HAP-1 (cell line): ENCODE measurements at places on chromosomes 6 and 20.
A peak's percentile ranks its signal among the peaks of the same experiment; 100 is the strongest.

DNA sequence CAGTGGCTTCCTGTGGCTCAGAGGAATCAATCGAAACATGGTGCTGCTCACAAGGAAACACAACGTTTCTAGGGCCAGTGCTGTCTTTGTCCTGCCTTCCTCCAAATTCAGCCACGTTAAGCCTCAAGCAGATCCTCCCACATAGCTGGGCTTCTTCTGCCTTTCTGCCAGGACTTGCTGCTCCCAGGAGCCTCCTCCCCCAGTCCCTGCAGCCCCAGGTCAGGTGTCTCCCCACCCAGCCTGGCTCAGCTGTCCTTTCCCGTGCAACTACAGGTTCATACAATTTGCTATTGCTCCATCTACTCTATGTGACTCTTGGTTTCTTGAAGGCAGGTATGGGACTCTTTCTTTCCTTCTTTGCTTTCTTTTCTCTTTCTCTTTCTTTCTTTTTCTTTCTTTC lies 215.3 kb upstream of the RNF24 start:
- no peak for DNase-seq

- no peak for DNase-seq
Observed at GRCh38 chr20:23049201-23050075, at the start of gene THBD. THBD (minus strand) TSS chr20:23049672; CDS start chr20:23049504, 168 bp downstream.

DNA sequence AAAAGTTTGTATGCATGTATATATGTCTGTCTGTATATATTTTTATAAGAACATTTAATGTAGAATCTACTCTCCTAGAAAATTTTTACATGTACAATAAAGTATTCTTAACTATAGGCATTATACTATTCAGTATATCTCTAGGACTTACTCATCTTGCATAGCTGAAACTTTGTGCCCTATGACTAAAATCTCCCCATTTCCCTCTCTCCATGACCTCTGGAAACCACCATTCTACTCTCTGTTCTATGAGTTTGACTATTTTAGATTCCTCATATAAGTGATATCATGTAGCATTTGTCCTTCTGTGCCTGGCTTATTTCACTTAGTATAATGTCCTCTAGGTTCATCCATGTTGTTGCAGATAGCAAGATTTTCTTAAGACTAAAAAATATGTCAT lies 205.1 kb upstream of the SMLR1 start:
- no peak for DNase-seq

GRCh38 chr20:62728781-62729300 lies 20.2 kb downstream of the NTSR1 start:
- DNase-seq: no peak

GRCh38 chr20:52438326-52438963 lies 246.9 kb upstream of the ZFP64 start:
- DNase-seq: peak; percentile 10

GRCh38 chr6:89045576-89045975 lies 35.0 kb upstream of the PNRC1 start:
- DNase-seq: no peak

- DNase-seq: no peak
Observed at GRCh38 chr6:157505912-157506491, 125.0 kb downstream of the ZDHHC14 start.

DNA sequence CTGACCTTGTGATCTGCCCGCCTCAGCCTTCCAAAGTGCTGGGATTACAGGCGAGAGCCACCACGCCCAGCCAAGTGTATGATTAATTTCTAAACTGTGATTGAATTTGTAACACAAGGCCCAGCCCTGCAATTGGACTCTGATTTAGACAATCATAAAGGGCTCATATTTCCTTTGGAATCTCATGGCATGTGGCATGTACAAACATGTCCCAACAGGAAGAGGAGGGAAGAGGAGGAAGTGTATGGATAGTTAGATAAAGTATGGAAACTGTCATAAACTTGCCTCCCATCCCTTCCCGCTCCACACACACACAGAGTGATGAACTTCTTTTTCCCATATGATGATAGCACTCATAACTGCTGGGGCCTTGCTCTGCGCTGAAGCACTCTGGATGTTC lies 27.2 kb upstream of the QKI start:
- DNase-seq: no peak

- no peak for DNase-seq
Observed at GRCh38 chr6:134351615-134352474, 33.9 kb upstream of the SGK1 start.

GRCh38 chr6:43635387-43636307 lies at the start of gene MAD2L1BP:
MAD2L1BP (plus strand) TSS chr6:43635840; CDS start chr6:43635876, 36 bp downstream.
- DNase-seq: peak; percentile 82

DNA sequence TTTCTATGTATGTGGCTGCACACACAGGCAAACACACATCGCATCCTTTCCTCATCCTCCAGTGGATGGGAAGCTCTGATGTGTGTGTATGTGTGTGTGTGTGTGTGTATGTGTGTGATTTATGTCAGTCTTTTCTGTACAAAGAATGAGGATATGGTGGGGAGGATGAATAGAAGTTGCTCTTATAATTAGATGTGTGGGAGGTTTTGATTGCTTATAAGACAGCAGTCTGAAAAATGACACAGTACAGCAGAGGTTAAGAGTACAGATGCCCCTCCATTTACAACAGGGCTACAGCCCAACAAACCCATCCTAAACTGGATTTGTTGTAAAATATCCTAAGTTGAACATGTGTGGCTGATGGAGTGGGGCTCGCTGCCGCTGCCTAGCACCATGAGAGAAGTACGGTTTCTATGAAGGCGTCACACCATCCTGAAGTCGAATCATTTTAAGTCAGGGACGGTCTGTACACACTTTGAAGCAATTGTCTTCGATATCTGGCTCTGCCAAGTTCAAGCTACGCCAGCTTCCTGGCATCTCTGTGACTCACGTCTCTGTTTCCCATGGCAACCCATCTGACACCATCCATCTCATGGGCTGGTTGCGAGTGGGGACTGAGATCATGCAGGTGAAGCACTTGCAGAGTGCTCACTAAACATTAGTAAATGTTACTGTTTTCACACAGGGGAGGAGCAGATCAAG lies 252.6 kb downstream of the MYLK4 start:
- DNase-seq: no peak

DNA sequence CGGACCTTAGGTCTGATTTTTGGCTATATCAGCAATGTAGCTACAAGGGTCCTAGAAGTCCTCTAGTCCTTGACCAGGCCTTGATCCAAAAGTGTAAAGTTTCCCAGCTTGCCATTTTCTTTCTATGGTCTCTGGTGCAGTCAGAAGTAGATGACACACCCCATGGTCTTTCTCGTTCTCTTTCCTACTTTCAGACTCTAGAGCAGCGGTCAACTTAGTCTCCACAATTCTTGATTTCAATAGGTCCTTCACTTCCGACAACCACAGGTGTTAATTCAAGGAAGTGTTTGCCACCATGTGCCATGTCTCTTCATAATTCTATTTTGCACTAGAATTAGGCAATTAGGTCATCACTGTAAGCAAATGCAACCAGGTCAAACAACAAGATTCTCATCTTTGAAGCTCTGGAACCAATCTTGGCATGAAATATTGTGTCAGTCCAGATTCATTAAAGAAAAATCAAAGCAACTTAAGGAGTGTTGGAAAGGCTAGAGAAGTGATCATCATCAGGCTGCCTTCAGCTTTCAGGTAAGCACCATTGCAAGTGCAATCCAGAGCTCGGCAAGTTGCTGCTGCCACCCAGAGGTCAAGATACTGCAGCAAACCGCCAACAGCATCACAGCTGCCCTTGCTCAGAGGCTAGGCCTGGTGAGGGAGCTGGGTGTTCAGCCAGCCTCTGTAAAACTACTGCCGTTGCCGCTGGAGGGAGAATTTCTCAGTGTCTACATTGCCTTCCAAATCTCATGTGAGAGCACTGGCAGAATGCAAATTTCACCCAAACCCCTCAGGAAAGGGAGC lies 5.6 kb upstream of the SYNE1 start:
- peak; percentile 59 for DNase-seq

DNA sequence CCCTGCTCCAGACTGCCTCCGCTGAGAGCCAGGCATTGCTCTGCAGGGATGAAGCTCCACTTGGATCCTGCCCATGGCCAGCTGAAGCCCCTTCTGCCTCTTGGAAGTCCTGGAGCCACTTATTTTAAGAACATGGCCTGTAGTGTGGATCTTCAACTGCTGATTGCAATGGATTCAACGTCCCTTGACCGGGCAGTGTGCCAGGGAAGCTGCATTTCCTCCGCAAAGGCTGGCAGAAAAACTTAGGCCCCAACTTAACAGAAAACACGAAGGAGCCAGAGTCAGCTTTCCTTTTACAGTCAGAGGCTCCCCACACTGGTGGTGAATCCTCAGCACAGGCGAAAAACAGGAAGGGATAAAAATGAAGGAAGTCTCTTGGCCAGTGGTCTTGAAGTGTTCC lies 26.3 kb upstream of the FOXQ1 start:
- DNase-seq: no peak

DNA sequence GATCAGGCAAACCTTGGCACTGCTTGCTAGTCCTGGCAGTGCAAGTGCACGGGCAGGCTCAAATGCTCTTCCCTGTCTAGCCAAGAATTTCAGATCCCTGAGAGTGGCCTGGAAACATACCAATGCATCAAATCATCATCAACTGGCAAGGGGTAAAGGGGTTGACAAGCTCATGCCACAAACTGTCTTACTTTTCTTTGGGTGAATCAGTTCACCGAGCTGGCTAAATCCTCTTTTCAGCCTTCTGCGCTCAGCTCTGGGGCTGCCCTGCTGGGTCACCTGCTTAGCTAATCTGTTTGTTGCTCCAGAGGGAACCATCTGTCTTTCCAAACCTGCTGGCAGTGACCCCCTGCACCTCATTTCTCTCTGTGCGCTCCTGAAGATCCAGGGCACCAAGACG lies 59.5 kb downstream of the LYRM4 start:
- DNase-seq: no peak

DNA sequence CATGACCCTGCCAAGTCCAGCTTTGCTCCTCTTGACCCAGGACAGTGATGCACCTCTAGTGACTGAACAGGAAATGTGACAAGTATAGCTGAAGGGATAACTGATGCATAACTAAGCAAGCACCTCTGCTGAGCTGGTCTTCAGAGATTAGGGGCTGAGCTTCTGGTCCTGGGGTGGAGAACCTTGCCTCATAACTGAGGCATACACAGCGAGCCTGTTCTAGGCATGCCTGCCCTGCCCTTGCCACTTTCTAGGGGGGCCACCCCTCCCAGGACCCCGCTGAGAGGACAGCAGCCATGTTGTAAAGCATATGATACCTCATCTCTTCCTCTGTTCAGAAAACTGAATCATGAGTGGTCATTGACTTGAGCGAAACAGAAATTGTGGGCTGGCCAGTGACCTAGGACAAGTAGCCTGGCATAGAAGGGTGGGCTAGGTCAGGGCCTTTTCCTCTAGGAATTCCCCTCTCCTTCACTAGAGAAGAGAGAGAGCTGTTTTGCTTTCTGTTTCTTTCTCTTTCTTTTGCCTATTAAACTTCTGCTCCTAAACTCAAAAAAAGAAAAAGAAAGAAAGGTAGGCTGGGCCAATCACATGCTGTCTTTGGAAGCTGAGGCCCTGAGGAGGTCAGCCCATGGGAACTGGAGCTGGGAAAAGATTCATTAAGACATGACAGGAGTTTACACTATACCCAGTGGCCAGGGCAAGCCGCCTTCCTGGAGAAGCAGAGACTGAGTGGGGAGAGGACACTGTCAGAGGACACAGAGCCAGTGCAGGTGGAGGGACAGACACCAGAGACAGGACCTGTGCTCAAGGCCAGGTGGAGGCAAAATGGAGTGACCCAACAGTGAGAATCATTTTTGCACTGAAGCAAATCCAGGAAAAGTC lies 23.1 kb downstream of the ALDH5A1 start:
- no peak for DNase-seq

DNA sequence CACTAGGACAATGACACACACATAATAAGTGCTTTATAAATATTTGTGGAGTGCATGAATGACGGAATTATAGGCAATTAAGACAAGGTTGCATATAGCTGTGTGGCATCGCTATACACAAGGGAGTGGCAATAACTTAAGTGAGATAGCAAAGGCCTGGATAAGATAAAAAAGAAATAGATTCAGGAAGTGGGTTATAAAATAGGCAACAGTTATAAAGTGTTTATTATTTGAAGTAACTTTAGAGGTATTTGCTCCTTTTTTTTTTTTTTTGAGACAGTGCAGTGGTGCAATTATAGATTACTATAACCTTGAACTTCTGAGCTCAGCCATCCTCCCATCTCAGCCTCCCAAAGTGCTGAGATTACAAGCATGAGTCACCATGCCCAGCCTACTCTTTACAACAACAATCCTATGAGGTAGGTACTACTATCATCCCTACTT lies 75.9 kb upstream of the LOC128125822 start:
- DNase-seq: no peak

- no peak for DNase-seq
Observed at GRCh38 chr6:108875161-108875555, 26.9 kb downstream of the ARMC2 start.

- DNase-seq: no peak
Observed at GRCh38 chr6:71127374-71127773, 161.2 kb upstream of the OGFRL1 start.

DNA sequence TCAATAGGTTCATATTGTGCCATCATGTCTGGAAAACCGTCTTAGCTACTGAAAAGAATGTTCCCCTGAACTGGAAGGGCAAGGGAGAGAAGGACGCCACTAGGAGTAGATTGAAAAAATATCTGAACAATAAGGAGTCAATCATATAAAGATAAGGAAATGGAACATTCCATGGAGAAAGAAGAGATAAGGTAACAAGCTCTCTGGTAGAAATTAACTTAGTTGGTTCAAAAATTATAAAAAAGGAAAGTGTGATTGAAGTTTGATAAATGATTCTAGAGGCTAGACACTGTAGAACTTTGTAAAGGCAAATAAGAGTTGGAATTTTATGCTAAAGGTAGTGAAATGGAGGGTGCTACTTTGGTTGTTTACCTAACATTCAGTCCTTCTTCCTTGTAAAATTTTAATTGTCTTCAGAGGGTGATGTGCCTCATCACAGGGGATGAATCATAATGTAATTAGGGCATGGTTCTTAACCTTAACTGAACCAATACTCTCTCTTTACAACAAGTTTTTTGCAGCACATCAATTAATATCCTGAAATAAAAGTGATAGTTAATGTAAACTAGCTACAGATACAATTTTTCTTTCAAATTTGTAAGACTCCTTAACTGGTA lies 135.5 kb downstream of the GPX5 start:
- DNase-seq: no peak

- no peak for DNase-seq
Observed at GRCh38 chr6:138229663-138230179, 11.4 kb upstream of the PBOV1 start.

DNA sequence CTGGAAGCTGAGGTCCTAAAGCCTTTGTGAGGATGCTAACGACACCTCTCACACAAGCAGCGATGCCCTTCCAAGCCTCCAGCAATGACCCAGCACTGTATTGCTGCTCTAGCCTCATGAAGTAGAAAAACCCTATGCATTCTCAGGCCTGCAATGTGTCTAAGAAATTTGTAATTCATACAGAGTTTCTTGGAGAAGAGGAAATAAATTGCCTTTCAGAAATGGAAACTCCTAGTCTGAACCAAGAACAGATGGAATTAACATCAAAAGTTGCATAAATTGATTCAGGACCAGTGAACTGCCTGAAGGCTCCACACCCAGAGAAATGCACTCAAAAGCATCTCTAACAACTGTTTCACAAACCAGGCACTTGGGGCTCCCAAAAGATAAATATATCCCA lies 353.6 kb downstream of the ADGRB3 start:
- no peak for DNase-seq

- no peak for DNase-seq
Observed at GRCh38 chr6:145213614-145214013, 521.7 kb downstream of the EPM2A start.

GRCh38 chr6:5234874-5235273 lies 25.9 kb downstream of the LYRM4 start:
- no peak for DNase-seq
